ENCODE measurements at places on chromosomes 7 and 10. TPM values are rescaled to one million over a fixed set of nuclear protein-coding genes. Genes with fewer than 3 reads are reported as not detected.
A peak's percentile ranks its signal among the peaks of the same experiment; 100 is the strongest.

DNA sequence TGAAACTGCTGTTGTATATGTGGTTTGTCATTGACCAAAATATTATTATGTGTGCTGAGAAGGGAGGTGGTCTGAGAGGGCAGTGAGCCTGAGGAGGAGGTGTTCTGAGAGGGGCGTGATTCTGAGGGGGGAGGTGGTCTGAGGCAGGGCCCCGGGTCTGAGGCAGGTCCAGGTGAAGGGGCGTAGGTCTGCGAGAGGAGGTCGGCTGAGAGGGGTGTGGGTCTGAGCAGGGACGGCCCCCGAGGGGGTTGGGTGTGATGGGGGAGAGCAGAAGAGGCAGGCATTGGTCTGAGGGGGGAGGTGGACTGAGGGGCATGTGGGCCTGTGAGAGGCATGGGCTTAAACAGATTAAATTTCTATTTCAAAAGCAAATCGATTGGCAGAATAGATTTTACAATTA, 32.4 kb downstream of the AKR1C4 start:
- H3K27me3 ChIP-seq = no peaks in the 10 kb centered on the region
- H3K4me3 ChIP-seq = no peak overlapping the region
- no peak overlapping the region for H3K27ac ChIP-seq
- H3K36me3 ChIP-seq = no peaks in the 10 kb centered on the region

DNA sequence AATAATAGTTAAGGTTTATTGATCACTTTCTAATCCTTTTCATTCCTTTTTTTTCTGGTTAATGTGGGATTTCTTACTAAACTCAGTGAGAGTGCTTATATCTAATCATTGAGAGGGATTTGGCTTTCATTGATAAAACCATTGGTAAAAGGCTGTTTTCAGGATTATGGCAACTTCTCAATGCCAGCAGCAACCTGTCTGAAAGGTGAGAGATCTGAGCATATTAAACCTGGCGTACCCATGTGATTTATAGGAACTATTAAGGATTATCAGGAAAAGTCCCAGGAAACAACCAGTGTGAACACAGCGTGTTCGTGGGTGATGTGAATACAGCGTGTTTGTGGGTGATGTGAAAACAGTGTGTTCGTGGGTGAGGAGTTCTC, 65.9 kb downstream of the PDIA4 start:
- no peaks in the 10 kb centered on the region for H3K4me1 ChIP-seq
- no peaks in the 10 kb centered on the region for H3K27me3 ChIP-seq
- DNase-seq = no peak
- no peaks in the 10 kb centered on the region for H3K36me3 ChIP-seq
- no peak overlapping the region for H3K4me3 ChIP-seq
- no peak overlapping the region for H3K27ac ChIP-seq

The CALCR gene
- 0.04 TPM for polyA plus RNA-seq

The SUN3 gene
- 0.53 TPM for polyA plus RNA-seq

The CUBN gene
- polyA plus RNA-seq = 0.35 TPM

- DNase-seq = no peak
- H3K4me3 ChIP-seq = no peak overlapping the region
- no peaks in the 10 kb centered on the region for H3K27me3 ChIP-seq
- H3K36me3 ChIP-seq = no peaks in the 10 kb centered on the region
- no peak overlapping the region for H3K27ac ChIP-seq
Measured at GRCh38 chr10:85967594-85967993, 399.0 kb downstream of the GRID1 start.

The ELFN1 gene
- 0.43 TPM for polyA plus RNA-seq

The FAM25A gene
- not detected for polyA plus RNA-seq

- no peaks in the 10 kb centered on the region for H3K4me1 ChIP-seq
- H3K36me3 ChIP-seq = no peaks in the 10 kb centered on the region
- no peaks in the 10 kb centered on the region for H3K27me3 ChIP-seq
- DNase-seq = no peak
- H3K27ac ChIP-seq = no peak overlapping the region
- no peak overlapping the region for H3K4me3 ChIP-seq
Measured at GRCh38 chr10:9301148-9301547, 1246.7 kb downstream of the GATA3 start.

DNA sequence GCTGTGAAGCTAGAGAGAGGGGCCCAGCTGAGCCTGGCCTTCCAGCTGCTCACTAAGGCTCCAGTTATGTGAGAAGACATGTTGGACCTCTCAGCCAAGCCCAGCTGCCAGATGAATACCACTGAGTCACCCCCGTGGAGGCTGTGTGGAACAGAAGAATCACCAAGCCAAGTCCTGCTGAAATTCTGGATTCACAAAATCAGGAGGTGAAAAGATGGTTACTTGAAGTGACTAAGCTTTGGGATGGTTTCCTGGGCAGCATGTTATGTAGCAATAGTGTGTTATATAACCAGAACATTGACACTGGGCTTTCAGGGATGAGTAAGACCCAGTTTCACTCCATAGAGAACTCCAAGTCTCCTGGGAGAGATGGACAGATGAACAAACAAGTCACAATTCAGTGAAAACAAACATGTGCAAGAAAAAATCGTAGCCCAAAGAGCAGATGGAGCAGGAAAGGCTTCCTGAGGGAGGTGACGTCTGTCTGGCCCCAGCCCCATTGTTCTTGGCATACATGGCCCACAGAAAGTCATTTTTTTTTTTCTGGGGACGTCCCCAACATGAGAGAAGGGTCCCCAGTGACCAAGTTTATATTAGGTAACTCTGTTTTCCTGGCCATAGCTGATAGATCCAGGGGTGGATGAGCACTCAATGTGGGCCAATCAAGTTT, 64.1 kb upstream of the PDZD8 start:
- no peak overlapping the region for H3K27ac ChIP-seq
- H3K4me3 ChIP-seq = no peak overlapping the region
- no peaks in the 10 kb centered on the region for H3K4me1 ChIP-seq
- H3K27me3 ChIP-seq = no peaks in the 10 kb centered on the region
- H3K36me3 ChIP-seq = no peaks in the 10 kb centered on the region
- no peak for DNase-seq

DNA sequence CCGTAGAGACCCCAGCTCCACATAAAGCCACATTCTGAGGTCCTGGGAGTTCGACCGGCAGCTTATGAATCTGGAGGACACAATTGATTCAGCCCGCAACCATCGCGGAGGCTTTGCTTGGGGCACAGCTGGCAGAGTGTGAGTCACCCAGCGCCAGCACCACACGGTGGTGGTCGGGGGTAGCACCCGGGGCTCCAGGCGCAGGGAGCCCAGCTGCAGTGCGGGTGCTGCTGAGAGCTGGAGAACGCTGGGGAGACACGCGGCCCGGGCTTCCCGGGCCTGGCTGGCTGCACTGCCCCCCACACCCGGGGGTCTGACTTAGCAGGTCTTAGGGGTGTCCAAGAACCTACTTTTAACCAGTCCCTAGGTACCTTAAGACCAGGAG, 87.9 kb downstream of the PAXIP1 start:
- H3K36me3 ChIP-seq = no peaks in the 10 kb centered on the region
- peaks cover 18% of the 10 kb centered on the region for H3K27me3 ChIP-seq
- H3K4me1 ChIP-seq = no peaks in the 10 kb centered on the region

GRCh38 chr10:132754071-132754470, 31.9 kb downstream of the NKX6-2 start:
- H3K36me3 ChIP-seq = peaks cover 17% of the 10 kb centered on the region
- H3K4me1 ChIP-seq = no peaks in the 10 kb centered on the region
- no peak for DNase-seq
- H3K27me3 ChIP-seq = no peaks in the 10 kb centered on the region
- H3K27ac ChIP-seq = no peak overlapping the region
- H3K4me3 ChIP-seq = no peak overlapping the region

The IL2RA gene
- polyA plus RNA-seq = 0.24 TPM

- H3K27ac ChIP-seq = peak overlapping the region; percentile 90
- no peaks in the 10 kb centered on the region for H3K27me3 ChIP-seq
- peak overlapping the region; percentile 71 for H3K4me3 ChIP-seq
- H3K36me3 ChIP-seq = no peaks in the 10 kb centered on the region
- no peak for DNase-seq
Measured at GRCh38 chr10:63268149-63268797, 135.1 kb downstream of the NRBF2 start.

DNA sequence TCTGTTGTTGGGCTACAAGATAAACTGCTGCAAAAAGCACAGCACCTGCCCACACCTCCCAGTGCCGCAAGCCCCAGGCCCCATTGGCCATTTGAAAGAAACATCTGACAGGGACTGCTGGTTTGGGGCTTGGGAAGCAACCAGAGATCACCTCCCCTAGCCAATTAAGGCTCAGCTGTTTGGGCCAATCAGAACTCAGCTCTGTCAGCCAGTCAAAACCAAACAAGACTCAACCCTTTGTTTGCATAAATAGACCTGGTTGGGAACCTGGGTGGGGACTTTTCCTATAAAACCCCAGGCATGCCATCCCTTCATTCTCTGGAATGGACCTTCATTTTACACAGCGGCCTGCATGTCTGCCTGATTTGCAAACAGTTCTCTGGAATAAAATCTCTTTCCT, 17.2 kb upstream of the NME8 start:
- H3K27ac ChIP-seq = no peak overlapping the region
- H3K4me3 ChIP-seq = no peak overlapping the region
- H3K27me3 ChIP-seq = no peaks in the 10 kb centered on the region

The VAX1 gene
- polyA plus RNA-seq = not detected

GRCh38 chr7:105691082-105691679, 109.9 kb upstream of the EFCAB10 start:
- H3K27ac ChIP-seq = peak overlapping the region; percentile 66
- H3K36me3 ChIP-seq = no peaks in the 10 kb centered on the region
- H3K4me1 ChIP-seq = peaks cover 12% of the 10 kb centered on the region
- H3K4me3 ChIP-seq = peak overlapping the region; percentile 2
- H3K27me3 ChIP-seq = no peaks in the 10 kb centered on the region

The ANKIB1 gene
- 9.4 TPM for polyA plus RNA-seq

GRCh38 chr7:138980563-138981291, 462 bp downstream of the KIAA1549 start:
- peak; percentile 42 for DNase-seq
- H3K27me3 ChIP-seq = no peaks in the 10 kb centered on the region
- no peak overlapping the region for H3K27ac ChIP-seq
- peak overlapping the region; percentile 71 for H3K4me3 ChIP-seq
- H3K36me3 ChIP-seq = no peaks in the 10 kb centered on the region

The CTAGE6 gene
- polyA plus RNA-seq = not detected

The TMEM225B gene
- polyA plus RNA-seq = 0.49 TPM

- no peak overlapping the region for H3K4me3 ChIP-seq
- DNase-seq = peak; percentile 58
- no peaks in the 10 kb centered on the region for H3K27me3 ChIP-seq
- peak overlapping the region; percentile 58 for H3K27ac ChIP-seq
Measured at GRCh38 chr10:110802551-110803238, 69.0 kb upstream of the PDCD4 start.

DNA sequence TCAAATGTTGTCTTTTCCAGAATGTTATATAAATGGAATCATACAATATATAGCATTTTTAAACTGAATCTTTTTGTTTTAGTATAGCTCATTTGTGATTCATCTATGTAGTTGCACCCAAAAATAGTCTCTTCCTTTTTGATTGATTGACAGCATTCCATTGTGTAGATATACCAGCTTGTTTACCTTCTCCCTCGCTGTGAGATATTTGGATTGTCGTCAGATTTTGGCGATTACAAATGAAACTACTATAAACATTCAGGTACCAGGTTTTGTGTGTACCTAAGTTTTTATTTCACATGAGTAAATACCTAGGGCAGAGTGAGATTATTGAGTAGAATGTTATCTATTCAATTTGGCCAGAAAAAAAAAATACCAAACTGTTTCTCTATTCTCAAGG, 584.7 kb upstream of the SORCS1 start:
- H3K4me1 ChIP-seq = no peaks in the 10 kb centered on the region
- no peaks in the 10 kb centered on the region for H3K36me3 ChIP-seq
- no peak overlapping the region for H3K4me3 ChIP-seq
- H3K27me3 ChIP-seq = no peaks in the 10 kb centered on the region
- DNase-seq = no peak
